Activated T-helper 1 cell treated with anti-CD3 and anti-CD28 coated beads, Interleukin-12 subunit alpha, Interleukin-12 subunit beta, Interleukin-2, Interleukin-4 antibody, amounts not matched to agents 30 ng/mL and 10 ng/mL and 1 ng/mL, durations not matched to agents 14 hours and 24 hours and 36 hours (primary cell): ENCODE measurements at places on chromosomes 3 and 15. TPM values are rescaled to one million over a fixed set of nuclear protein-coding genes. Genes with fewer than 3 reads are reported as not detected.

DNA sequence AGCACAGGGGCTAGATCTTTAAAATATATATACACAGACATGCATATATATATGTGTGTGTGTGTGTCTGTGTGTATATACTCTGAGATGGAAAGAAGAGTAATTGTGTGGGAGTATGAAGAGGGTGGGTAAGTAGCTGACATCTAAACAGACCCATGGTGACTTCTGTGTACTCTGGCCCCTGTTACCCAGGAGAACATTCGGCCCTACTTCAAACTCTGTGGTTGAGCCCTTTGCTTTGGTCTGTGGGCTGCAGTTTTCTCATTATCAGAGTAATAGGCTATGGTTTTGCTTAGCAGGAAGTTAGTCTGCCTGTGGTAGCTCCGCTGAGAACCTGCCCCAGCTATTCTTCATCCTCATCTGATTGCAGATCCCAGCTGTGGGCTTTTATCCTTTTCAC, 141.4 kb downstream of the RBPMS2 start:
- H3K4me3 ChIP-seq: peak overlapping the region; percentile 42
- peak; percentile 35 for DNase-seq
- H3K4me1 ChIP-seq: peaks cover 43% of the 10 kb centered on the region
- H3K27me3 ChIP-seq: no peaks in the 10 kb centered on the region
- peak overlapping the region; percentile 80 for H3K27ac ChIP-seq

GRCh38 chr3:160278210-160278609, 53.0 kb downstream of the C3orf80 start:
- no peaks in the 10 kb centered on the region for H3K4me1 ChIP-seq
- no peak overlapping the region for H3K4me3 ChIP-seq
- no peaks in the 10 kb centered on the region for H3K27me3 ChIP-seq
- DNase-seq: no peak

GRCh38 chr3:78645628-78646310, 1122.0 kb downstream of the ROBO1 start:
- no peak overlapping the region for H3K27ac ChIP-seq
- no peaks in the 10 kb centered on the region for H3K4me1 ChIP-seq
- no peaks in the 10 kb centered on the region for H3K27me3 ChIP-seq
- DNase-seq: no peak

- H3K27me3 ChIP-seq: peaks cover 33% of the 10 kb centered on the region
- peak; percentile 71 for DNase-seq
- H3K4me1 ChIP-seq: peaks cover 28% of the 10 kb centered on the region
- peak within 1 kb of the TSS; percentile 68 for H3K27ac ChIP-seq
- H3K36me3 ChIP-seq: peaks cover 2% of the 10 kb centered on the region
- H3K4me3 ChIP-seq: peak within 1 kb of the TSS; percentile 84
Observed at GRCh38 chr3:13073326-13074005, at the start of gene IQSEC1. TSS of gene IQSEC1 (minus strand) at chr3:13073429. CDS start at chr3:13073014, 415 bp downstream.

DNA sequence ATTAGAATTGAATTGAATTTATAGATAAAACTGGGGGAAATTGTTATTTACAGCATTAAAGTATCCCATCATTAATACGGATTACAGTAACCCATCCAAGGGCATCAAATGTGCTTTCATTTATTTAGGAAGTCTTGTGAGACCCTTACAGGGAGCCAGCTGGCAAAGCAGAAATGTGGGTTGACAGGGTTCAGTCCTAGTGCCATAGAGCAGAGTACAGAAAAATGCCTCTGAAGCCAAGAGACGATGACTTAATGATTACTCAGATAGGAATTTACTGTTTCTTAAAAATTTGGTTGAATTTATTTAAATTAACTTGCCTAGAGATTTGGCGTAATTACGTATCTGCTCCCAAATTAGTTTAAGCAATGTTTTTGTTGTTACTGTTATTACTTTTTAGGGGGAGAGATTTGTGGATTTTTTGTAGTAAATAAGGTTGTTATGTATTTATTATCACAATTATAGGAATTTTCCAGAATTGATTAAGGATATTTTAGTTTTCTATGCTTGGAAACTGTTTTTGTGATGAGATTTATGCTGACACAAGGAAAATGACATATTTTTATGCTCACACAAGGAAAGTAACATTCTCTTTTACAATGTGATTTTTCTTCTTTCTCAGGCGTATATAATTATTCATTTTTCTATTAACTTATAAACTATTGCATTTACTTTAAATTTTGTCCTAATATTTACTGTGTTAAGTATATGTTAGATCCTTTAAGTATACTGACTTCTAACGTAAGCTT, 152.0 kb downstream of the EPHA6 start:
- H3K4me3 ChIP-seq: no peak overlapping the region
- DNase-seq: no peak
- H3K36me3 ChIP-seq: no peaks in the 10 kb centered on the region
- no peak overlapping the region for H3K27ac ChIP-seq
- no peaks in the 10 kb centered on the region for H3K4me1 ChIP-seq

DNA sequence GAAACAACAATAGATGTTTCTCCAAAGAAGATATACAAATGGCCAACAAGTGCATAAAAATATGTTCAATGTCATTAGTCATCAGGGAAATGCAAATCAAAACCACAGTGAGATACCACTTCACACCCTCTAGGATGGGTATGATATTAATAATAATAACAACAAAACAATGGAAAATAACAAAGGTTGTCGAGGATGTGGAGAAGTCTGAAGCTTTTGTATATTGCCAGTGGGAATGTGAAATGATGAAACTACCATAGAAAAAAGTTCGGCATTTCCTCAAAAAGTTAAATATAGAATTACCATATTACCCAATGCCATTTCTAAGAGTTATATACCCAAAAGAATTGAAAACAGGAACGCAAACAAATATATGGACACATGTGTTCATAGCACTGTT, 10.8 kb downstream of the BHLHE40 start:
- no peak overlapping the region for H3K4me3 ChIP-seq
- DNase-seq: no peak
- H3K4me1 ChIP-seq: peaks cover 76% of the 10 kb centered on the region
- H3K27ac ChIP-seq: no peak overlapping the region

GRCh38 chr3:71432044-71432975, 151.2 kb downstream of the FOXP1 start:
- H3K27ac ChIP-seq: no peak overlapping the region
- H3K27me3 ChIP-seq: peaks cover 33% of the 10 kb centered on the region
- H3K4me1 ChIP-seq: peaks cover 9% of the 10 kb centered on the region

DNA sequence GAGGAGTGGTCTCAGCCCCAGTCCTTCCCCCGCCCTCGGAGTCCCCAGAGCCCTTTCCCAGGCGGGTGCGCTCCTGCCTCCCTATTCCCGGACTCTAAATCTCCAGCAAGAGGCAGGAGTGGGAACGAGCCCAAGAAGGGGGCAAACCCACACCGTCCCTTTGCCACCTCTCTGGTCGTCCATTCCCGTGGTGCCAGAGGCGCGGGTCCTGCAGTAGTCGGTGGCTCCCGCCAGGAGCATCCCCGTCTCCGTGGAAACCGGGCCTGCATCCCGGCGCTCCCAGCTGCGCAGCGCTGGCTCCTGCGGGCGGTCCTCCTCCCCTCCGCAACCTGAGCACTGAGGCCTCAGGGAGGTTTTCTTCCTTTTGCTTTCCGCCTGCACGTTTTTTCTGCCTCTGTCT, 44.8 kb downstream of the LHFPL4 start:
- peaks cover 22% of the 10 kb centered on the region for H3K27me3 ChIP-seq
- no peak for DNase-seq
- H3K4me1 ChIP-seq: no peaks in the 10 kb centered on the region

DNA sequence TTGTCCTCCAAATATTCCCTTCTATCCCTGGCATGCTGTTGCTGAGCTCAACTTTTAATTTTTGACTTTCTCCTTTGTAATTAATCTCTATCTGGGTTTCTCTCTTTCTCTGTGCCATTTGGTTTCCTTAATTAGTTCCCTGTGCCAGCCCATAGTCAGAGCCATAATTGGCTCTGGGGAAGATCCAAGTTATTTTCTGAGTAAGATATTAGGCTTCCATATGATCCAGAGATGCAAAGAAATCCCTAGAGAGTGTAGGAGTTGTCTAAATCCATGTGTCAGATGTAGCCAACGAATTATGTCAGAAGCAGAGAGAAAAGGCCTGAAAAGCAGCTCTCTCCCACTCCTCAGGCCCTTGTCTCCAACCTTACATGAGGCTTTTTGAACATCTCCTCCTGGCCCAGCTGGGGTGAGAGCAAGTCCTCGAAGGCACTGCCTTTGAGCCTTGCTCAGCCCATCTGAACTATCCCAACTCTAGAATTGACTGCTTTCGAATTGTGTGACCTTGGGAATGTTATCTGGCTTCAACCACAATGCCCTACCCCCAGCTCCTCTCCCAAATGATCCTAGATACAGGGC, 46.4 kb downstream of the MOBP start:
- H3K27me3 ChIP-seq: peaks cover 4% of the 10 kb centered on the region
- H3K36me3 ChIP-seq: no peaks in the 10 kb centered on the region
- no peak overlapping the region for H3K27ac ChIP-seq

CLDN18 gene
- total RNA-seq: not detected in 2 replicates

C3orf22 gene
- total RNA-seq: not detected in 2 replicates

MAGEL2 gene
- total RNA-seq: not detected in 2 replicates

ACY1 gene
- total RNA-seq: 58.0 and 58.5 TPM in 2 replicates

GATA2 gene
- 0.18 and 0.22 TPM in 2 replicates for total RNA-seq

CRABP1 gene
- not detected in 2 replicates for total RNA-seq
